Stimulated activated naive CD8-positive, alpha-beta T cell treated with anti-CD3 and anti-CD28 coated beads, Interleukin-15, Interleukin-2, amounts not matched to agents 100 U/mL and 50 U/mL, for 24 hours (primary cell): ENCODE measurements at places on chromosomes 1 and 21.

DNA sequence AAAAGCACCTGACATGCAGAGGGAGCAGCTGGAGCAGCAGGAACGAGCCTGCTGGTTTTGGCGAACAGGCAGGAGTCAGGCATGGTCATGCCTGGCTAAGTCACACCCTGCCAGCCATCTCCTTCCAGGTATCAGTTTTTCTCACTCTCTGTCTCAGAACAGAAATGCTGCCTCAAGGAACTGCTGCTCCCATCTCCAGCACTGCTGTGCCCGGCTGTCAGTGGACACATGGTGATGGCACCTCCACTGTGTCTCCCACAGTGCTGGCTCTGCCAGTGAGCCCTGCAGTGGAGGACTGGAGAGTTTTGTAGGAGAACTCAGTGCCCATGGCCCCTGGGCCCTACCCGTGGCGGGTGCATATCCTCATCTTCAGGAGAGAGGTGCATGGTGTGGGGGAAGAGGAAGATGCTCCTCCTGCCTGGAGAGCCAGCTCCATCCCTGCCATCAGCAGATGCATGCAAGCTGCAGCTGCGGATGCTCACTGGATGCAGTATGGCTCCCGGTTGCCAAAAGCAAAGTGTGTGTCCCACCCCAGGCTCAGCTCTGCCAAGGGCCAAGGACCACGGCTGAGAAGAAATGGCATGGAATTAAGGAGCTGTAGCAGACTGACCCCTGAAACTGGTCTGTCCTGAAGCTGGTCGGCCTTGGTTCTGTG lies 114.7 kb downstream of the GRIK3 start:
- DNase-seq, result no peak

DNA sequence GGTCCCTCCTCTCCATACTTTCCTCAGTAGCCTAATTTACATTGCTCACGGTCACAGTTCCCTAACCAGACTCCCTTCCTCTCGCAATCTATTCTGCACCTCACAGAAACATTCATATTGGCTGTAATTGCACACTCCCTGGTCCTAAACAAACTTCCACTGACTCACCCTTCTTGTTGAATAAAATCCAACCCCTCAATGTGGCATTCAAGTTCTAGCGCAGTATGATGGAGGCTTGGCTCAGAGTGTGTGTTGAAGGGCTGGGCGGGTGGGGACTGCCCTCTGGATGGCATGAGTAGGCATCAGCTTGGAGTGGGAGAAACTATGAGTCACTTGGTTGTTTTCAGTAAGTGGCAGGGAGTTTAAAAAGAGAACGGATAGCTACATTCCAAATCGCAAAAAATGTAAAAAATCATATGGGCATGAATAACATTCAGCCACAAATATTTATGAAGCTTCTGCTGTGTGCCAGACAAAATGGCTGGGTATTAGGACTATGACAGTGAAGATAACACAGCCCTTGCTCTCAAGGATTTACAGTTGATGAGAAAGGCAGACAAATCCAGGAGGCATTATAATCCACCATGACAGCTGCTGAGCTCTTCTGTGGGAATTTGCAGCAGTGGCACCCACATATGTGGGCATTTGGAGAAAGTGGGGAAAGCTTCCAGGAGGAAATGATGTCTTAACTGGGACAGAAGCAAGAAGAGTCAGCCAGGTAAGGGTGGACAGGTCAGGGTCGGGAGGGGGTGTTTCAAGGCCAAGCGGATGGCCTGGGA lies 42.2 kb upstream of the LYST start:
- no peak for DNase-seq

DNA sequence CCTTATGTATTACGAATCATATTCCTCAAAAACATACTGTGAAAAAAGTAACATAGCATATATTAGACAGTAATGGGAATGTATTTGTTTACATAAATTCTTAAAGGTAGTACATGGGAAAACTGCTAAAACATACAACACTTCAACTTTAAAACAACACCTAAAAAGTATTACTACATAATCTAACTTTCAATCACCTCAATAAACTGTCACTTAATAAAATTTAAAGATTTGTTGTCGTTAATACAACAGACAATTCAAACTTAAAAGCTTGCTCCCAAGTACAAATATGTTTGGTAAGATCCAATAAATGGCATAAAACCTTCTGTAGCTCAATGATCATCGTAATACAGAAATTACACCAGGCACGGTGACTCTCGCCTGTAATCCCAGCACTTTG lies 3.7 kb downstream of the ARID4B start:
- DNase-seq, result no peak

GRCh38 chr1:20390589-20391331 lies 95.2 kb downstream of the CAMK2N1 start:
- no peak for DNase-seq

- no peak for DNase-seq
Observed at GRCh38 chr1:207069858-207070506, 16.9 kb downstream of the PFKFB2 start.

DNA sequence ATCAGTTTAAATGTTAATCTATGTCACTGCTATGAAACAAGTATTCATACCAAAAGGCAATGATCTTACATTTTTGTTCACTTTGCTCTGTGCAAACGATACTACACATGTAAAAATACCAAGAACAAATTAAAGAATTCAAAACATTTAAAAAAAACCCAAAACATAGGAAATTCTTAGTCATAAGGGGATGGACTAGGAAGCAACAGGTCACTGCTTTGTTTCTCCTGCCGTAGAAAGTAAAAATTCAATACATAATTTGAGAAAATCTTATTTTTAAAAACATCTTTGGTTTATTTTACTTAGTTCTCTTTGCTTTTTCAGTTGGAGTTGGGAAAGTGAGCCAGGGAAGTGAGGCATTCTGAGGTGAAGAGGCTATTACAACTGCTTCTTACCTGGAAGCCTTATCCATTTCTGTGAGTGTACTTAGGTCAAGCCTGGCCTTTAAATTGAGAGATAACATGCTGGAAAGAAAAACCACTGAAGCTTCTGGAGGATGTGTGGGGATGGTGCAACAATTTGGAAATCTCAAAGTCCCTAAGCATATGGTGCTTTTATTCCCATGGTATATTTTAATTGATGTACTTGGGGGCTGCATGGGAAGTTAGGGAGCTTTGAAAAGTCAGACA lies 183.5 kb downstream of the CDC42BPA start:
- no peak for DNase-seq

DNA sequence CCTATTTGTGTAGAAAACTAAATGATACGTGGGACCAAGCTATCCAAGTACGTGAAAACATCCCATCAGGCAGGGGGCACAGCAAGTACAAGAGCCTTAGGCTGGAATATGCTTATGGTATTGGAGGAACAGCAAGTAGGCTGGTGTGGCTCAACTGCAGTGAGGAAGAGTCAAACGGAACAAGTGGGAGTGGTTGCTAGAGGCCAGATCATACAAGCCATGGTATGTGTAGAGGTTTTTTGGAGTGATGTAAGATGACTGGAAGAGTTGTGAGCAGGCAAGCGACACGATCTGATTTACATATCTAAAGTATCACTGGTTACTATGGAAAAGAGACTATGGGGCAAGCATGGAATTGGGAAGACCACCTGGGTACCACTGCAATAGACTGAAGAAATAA lies 27.8 kb downstream of the ELK4 start:
- DNase-seq, result no peak
